ENCODE measurements at places on chromosomes 5 and 9.
A peak's percentile ranks its signal among the peaks of the same experiment; 100 is the strongest.

- DNase-seq = no peak
Measured at GRCh38 chr9:97958812-97959511, 21.0 kb upstream of the HEMGN start.

DNA sequence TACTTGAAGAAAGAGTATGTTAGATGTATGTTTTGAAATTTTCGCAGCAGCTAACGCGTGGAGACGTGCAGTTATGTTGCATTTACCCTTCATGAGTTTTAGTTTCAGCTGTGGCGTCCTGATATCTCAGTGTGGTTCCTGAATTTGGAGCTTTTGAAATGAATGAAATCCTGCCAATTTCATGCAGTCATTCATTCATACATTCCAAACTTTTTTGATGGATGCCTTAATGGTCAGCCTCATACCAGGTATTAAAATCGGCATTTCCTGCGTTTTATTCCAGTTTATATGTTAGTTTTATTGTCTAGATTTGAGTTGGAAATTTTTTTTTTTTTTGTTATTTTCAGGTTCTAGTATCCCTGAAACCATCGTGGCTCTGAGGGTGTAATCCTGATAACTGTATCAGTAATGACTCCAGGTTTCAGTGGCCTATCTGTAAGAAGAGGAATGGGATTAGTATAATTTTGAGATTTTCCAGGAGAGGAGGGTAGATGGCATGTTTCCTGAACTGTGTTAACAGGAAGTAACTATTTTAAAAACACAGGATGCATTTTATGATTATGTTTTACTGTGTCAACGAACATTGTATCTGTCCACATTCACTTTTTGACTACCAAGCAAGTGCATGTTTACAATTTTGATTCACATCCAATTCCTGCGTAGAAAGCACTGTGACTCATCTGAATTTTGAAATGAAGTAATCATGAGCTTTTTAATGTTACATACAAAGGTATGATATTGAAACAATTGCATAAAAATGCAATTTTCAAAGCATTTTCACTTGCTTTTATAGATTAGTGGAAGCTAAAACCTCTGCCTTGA, 1.0 kb downstream of the FOCAD start:
- no peak for DNase-seq

DNA sequence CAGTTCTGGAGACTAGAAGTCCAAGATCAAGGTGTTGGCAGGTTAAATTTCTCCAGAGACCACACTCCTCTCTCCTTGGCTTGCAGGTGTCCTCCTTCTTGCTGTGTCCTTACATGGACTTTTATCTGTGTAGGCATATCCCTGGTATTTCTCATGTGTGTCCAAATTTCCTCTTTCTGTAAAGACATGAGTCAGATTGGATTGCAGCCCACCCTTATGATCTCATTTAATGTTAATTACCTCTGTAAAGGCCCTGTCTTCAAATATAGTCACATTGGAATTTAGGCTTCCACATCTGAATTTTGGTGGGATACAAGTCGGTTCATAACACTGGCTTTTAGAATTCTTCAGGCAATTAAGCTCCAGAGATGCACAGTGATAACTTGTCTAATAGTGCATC, 322.2 kb upstream of the GRIA1 start:
- no peak for DNase-seq

DNA sequence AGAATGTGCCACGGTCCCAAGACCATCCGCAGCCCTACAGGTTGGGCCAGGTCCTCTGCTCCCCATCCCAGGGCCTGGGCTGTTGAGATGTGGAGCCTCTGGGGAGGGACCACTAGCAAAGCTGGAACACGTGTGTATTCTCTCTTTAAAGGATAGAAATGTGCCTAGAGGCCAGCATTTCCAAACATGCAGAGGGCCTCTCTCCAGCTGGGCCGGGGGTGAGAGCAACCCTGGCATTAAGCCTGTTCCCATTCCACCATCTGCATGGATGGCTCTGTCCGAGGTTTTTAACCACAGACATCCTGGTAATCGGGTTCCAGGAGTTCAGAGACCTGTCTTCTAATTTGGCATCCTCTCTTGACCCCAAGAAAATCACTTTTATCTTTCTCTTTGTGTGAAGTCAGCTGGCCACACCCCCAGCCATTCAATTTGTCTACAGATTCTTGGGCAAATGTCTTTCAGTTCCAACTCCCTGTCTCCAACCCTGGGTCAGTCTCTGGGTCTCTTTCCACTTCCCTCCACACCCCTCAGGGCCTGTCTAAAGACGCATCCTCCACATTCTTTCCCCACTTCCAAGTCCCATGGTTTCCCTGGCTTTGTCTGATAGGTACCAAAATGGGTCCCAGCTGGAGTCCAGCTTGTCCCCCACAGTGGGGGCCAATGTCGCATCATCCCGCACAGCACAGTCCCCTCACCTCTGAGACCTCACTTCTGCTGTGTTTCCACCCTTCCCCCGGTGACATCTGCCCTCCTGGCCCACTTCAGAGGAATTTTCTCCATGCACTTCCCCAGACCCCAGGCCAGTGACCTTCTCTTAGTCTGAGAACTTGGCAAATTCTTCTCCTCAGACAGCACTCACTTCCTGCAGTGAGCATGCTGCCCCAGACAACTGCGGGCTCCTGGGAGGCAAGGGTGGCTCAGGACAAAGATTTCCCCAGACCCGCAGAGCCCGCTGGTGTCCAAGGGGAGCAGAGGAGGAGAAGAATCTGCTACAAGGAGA, 56.8 kb downstream of the PTPDC1 start:
- DNase-seq = no peak

GRCh38 chr5:60404171-60404570, 295.8 kb downstream of the DEPDC1B start:
- DNase-seq = no peak

GRCh38 chr5:66958980-66959641, 237.5 kb downstream of the CD180 start:
- DNase-seq = no peak

DNA sequence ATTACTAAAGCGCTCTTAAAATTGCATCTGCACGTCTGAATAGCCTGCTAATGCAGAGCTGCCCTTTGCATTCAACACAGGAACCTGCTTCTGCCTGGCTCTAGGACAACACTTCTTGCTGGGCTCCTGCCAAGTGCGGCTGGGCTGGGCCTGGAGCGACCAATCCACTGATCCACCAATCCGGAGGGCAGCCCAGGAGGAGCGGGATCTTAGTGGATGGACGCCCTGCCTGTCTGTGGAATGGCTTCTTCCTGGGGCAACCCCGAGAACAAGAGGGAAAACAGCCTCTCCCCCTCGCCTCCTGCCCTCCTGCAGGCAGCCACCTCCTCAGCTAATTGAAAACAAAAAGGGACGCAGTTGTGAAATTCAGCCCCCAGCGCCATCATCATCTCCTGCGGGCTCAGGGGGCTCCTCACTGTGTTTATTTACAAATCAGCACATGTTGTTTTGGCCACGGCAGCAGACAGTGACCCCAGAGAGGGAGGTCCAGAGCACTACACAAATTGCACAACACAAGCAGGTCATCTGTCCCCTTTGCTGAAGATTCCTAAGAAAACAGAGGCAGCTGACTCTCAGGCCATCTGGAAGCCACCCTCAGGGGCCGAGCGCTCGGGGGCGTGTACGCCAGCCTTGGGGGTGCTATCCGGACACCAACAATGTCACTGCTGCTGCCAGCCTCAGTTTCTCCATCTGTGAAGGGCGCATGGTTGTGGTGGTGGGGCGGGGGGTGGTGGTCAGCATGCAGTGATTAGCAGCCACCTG, 57.3 kb downstream of the GADD45G start:
- DNase-seq = peak; percentile 29

DNA sequence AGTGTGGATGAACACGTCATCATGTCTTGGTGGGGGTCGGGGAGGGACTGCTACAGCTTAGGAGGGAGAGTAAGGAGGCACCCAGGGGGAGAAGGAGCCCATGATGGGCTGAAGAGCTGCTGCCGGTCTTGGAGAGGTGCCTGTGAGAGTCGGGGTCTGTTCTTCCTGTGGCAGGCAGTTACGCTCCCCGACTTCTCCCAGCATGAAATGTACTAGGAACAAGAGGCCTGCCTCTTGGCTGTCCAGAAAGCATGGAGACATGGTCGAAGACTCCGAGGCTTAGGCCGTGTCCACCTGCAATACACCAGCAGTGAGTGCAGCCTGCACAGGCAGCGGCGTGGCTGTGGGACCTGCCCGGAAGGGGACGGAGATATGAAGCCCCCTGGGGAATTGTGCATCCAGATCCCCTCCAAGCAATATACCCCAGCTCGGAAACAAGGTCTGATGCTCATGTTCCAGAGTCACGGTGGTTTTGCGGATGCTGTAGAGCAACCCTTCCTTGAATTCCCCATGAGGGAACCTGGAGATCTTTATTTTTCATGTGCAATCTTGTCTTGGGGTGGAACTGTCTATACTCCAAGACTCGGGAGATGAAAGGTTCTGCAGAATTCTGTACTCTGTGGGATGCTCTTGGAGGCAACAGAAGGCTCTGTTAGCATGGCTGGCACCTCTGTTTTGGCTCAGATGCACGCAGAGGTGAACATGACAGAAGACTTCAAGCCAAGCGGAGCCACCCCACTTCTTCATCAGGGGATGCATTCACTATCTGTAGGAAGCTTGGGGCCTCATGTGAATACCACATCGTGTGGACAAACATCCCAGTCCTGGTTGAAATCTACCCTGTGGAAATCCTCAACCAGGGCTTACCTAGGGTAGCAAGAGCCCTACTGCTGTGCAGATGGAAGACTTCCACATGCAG, 374.9 kb upstream of the IRX4 start:
- no peak for DNase-seq

DNA sequence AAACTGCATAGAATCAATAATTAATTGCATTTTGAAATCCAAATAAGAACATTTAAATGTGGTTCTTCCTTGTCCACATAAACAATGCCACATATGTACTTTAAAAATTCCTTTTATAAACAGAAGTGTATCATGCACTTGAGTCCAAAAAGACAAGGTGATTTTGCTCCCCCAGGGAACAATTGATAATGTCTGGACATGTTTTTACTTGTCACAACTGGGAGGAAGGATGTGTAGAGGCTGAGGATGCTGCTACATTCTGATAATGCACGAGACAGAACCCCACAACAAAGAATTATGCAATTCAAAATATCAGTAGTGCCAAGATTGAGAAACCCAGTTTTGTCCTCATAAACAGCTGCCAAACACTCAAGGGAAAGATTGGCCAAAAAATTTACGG, 181.1 kb upstream of the ISL1 start:
- no peak for DNase-seq

- DNase-seq = no peak
Measured at GRCh38 chr5:136130581-136130980, 2.1 kb upstream of the SMAD5 start.

DNA sequence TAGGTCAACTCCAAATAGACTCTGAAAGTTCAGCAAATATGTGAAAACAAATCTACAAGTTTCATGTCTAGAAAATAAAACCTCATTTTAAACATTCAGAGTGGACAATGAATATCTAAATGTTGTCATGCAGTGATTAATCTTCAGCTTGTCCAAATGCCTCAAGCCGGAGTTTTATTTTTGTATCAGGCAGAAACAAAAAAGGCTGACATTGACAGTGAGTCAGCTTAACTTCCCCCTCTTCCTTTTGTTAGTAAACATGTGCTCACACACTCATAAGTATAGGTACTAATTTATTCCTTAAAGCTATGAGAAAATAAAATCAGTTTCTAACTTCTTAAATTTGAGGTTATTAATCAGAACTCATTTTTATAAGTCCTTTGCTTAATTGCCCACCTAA, 467.9 kb upstream of the DAB2 start:
- DNase-seq = no peak

DNA sequence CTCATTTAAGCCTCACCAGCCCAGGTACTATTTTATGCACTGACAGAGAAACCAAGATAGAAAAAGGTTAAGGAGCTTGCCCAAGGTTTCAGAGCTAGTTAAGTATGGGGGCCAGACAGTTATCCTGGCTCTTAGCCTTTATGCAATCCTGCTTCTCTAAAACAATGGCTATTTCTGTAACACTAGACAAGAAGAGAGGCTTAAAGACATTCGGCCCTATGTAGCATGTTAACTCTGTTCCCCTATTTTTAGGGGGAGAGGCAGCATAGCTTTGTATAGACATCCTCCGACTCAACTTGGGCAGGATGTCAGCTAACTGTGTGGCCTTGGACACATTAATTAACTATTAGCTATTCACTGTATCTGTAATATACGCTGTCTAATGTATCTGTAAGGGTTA, 54.6 kb downstream of the LHFPL2 start:
- no peak for DNase-seq

- DNase-seq = no peak
Measured at GRCh38 chr5:150523472-150524350, 15.8 kb downstream of the NDST1 start.

DNA sequence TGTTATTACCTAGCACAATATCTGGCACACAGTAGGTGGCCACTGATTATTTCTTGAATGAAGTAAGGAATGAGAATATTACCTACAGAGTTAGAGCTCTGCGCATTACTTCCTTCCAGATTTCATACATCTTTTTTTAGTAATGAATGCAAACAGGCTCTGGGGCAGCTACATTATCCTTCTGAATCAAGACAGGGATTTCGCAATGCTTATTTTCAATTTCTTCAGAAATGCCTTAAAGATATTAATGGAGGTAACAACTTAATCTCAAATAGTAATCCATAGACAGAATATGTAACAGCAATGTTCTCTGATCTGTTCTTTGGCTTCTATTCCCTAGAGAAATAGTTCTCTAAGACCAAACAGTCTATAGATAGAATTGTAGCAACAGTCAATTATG, 32.6 kb downstream of the CDKN2A start:
- DNase-seq = no peak

- DNase-seq = no peak
Measured at GRCh38 chr5:145407300-145408047, 427.7 kb downstream of the PRELID2 start.

DNA sequence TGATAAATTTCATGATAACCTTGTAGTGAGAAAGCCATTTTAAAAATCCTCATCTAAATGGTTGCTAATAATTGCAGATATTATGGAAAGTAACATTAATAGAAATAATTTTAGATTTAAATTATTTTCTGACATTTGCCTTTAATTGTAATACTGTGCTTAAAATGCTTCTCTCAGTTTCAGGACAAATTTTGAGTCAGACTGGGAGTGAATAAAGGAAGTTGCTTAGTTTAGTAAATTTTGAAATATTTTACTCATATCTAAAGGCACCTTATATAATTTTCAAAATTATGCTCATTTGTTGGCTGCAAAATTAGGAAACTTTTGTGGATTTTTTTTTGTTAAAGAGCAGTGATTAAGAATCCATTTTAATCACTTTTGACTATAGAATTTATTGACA, 93.8 kb downstream of the CSNK1G3 start:
- no peak for DNase-seq

DNA sequence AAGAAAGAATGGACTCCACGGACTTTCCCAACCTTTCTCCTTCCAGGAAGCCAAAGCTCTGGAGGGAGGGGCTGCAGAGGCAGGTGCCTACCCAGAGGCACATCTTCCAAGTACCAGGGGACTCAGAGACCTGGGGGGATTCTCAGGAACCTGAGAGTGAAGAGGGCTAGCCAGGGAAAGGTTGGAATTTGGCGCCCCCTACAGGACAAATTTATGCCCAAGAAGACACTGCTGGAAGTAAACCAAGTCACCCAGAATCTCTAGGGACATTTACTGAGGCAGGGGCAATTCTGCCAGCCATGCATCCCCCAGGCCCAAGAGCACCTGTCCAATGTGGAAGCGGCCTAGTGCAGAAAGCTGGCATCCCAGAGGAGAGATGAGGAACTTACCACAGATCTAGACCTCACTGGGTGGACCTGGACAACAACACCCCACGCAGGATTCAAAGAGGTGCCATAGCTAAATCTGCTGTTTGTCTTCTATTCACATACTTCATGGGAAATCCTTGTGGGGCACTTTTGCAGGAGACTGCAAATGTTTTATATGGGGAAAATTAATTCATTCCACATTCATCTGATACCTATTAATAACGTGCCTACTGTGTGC, 25.9 kb upstream of the IDNK start:
- no peak for DNase-seq

- DNase-seq = no peak
Measured at GRCh38 chr5:39652036-39652435, 227.3 kb upstream of the DAB2 start.

All from cortex of kidney (tissue), 1 donor.